ENCODE measurements at places on chromosomes 2 and 18. TPM values are rescaled to one million over a fixed set of nuclear protein-coding genes. Genes with fewer than 3 reads are reported as not detected.

The MGAT4A gene
- total RNA-seq: 8.5 TPM

The NFATC1 gene
- 18.7 TPM for total RNA-seq

The RGPD4 gene
- not detected for total RNA-seq

The STK36 gene
- total RNA-seq: 20.0 TPM

The ZC3H15 gene
- 75.6 TPM for total RNA-seq

The UPP2 gene
- not detected for total RNA-seq

The ERICH2 gene
- 0.79 TPM for total RNA-seq

The LIMS4 gene
- 0.49 TPM for total RNA-seq

The SNORC gene
- 0.30 TPM for total RNA-seq

The LIMS3 gene
- total RNA-seq: 5.9 TPM

The IL37 gene
- total RNA-seq: 2.0 TPM

The VWC2L gene
- total RNA-seq: not detected

The SPATS2L gene
- 55.1 TPM for total RNA-seq

The CROCC2 gene
- 0.30 TPM for total RNA-seq

The RASGRP3 gene
- total RNA-seq: 22.2 TPM

The UGT1A7 gene
- total RNA-seq: 0.30 TPM

The SMAD7 gene
- total RNA-seq: 20.9 TPM

The REG3A gene
- total RNA-seq: not detected

The ATOH8 gene
- total RNA-seq: 5.2 TPM

The GREB1 gene
- total RNA-seq: 2.7 TPM

The DUSP19 gene
- 4.4 TPM for total RNA-seq

The MRO gene
- total RNA-seq: 0.30 TPM

The CYP26B1 gene
- 25.9 TPM for total RNA-seq

The ANKRD29 gene
- total RNA-seq: 6.1 TPM

The ST8SIA5 gene
- 0.59 TPM for total RNA-seq

The SH3RF3 gene
- total RNA-seq: 3.8 TPM

The TSGA10 gene
- total RNA-seq: 7.5 TPM

The FER1L5 gene
- 0.10 TPM for total RNA-seq

The BARD1 gene
- total RNA-seq: 39.3 TPM

The PID1 gene
- total RNA-seq: 17.5 TPM

The TFPI gene
- 44.5 TPM for total RNA-seq

The GCG gene
- not detected for total RNA-seq

The E2F6 gene
- total RNA-seq: 9.6 TPM

The DSC1 gene
- total RNA-seq: 150 TPM

The ST8SIA3 gene
- not detected for total RNA-seq

The PJVK gene
- 5.9 TPM for total RNA-seq

The GPR55 gene
- total RNA-seq: not detected

The WNT6 gene
- total RNA-seq: 1.7 TPM

The GPAT2 gene
- total RNA-seq: 1.2 TPM

The ANKZF1 gene
- 41.6 TPM for total RNA-seq
